ENCODE measurements at places on chromosomes 7 and 10. TPM values are rescaled to one million over a fixed set of nuclear protein-coding genes. Genes with fewer than 3 reads are reported as not detected.

DNA sequence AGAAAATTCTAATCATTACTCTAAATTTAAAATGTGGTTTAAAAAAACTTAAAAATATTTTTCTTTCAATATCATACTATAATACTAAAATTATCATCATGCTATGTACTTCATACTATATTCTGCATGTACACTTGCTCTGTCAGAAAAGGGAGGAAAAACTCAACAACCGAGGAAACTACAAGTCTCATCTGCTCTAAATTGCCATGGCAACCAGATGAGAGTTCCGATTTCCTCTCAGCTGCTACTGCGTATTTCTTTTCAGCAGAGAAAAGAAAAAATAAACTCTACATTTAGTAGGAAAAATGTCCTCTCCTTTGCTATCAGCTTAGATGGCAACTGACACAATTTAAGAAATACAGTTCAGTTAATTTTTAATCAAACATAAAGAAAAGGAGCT is 178.9 kb downstream of the SRPK2 start:
- DNase-seq, result no peak

Gene SPDYE5
- polyA plus RNA-seq, result 0.85 TPM

GRCh38 chr7:116218051-116218645 is 7.8 kb downstream of the TES start:
- no peak for DNase-seq

Gene CALML5
- polyA plus RNA-seq, result not detected

DNA sequence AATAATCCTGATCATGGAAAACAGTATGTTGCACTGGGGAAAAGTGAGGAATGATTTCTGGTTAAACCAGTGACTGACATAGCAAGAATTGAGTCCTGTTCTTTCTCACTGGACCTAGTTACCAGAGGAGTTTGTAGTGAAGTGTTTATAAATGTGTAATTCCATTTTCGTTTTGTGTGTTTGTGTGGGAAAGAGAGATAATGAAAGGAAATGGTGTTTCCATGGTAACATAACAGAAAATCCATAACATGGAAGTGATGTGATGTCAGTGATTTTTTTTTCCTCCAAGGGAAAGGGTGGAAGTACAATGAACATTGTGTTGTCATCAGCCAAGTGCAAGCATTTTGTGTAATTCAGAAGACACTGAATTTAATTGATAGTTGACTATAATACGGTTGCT is 283.9 kb downstream of the PLXDC2 start:
- no peak for DNase-seq

DNA sequence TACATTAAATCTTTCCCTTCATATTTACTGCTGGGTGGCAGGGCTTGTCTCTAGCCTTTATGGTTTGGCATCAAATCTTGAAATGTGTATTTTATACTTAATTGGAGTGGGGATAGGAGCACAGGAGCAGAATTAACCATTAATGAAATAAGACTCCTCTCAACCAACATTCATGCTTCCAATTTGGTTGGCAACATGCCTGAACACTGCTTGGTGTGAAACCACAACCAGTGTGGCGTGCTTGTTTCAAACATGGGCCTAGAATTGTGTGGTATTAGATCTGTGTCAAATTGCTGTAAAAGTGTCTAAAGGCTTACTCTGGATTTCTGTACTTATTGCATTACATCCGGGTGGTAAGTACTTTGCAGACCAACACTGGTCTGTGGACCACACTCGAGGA is 25.1 kb upstream of the VPS41 start:
- DNase-seq, result no peak

Data from left renal pelvis (tissue), 4 donors.